ENCODE measurements at places on chromosomes 3 and 15.

DNA sequence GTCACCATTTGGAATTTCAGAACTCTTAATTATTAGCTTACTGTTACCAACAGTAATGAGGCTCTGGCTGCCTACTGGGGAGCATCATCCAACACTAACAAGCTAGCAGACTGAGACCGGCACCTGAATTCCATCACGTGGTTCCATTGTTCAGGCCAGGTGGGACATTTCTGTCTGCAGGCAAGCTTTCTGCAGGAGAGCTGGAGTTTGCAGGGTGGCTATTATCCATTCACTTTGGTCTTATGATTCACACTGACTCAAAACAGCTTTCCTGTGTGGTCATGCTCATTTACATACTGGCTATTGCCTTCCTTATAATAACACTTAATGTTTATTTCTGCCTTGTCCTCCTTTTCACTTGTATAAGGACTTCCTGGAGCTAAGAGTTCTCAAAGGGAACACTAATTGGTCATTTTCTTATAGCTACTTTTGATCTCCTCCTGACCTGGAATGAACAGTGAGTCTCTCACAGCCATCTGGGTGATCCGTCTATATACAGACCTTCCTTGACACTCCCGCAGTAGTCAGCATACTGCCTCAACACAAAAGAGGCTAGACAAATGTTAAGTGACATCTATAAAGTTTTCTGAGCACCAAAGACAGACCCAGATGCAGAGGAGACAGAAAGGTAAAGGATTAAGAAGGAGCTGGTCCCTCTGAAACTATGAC, 695.4 kb downstream of the FHIT start:
- DNase-seq, result peak; percentile 15

DNA sequence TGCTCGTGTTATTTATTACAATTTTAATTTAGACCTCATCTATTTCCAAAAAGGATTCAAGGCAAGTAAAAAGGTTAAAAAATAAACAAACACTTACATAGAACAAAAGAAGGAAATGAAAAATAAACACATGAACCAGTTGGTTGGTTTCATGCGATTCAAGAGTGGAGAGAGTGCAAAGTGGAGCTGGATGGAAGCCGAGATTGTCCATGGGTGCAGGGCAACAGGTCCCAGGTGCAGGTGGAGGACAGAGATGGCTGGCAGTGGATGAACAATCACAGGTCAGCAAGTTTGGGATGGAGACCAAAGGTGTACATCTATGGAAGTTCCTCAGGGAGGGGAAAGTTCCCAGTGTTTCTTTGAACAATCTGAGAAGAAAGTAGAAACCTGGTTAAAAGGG, 11.6 kb upstream of the SEMA5B start:
- no peak for DNase-seq

- DNase-seq, result no peak
Measured at GRCh38 chr3:52440671-52441070, 4.2 kb downstream of the SEMA3G start.

DNA sequence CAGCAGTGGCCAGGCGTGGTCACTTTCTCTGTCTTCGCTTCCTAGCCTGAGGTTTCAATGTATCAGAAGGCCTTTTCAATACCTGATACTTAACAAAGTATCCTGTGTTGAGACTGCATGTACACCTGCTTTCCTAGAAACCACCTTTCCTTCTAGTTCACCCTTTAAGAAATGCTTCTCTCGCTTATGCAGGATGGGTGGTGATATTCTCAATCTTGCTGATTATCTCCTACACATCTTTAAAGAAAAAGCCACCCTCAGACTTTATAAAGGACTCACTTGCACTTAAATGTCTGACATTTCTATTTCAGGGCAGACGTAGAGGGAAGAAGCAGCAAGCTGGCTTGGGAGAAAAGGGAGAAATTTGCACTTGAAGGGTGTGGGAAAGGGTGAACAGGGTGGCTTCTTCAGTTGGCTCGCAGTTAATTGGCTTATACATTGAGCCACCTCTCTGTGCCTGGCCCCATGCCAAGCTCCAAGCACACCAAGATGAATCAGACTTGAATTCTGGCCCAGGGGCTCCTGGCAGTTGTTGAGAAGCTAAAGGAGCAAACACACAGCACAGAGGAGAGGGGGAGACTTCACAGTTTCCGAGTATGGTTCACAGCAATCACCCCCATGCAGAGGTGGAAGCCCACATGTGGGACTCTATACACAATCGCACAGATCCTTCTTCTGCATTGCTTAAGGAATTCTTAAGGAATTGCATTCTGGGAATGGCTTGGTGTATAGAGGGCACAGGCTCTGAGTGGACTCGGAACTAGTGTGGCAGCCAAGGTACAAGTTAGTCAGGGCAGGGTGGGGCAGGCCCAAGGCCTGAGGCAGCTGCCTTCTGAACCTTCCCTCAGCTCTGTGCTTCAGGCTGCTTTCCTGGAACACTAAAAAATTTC, 1.3 kb downstream of the ARL6IP5 start:
- DNase-seq, result peak; percentile 97

DNA sequence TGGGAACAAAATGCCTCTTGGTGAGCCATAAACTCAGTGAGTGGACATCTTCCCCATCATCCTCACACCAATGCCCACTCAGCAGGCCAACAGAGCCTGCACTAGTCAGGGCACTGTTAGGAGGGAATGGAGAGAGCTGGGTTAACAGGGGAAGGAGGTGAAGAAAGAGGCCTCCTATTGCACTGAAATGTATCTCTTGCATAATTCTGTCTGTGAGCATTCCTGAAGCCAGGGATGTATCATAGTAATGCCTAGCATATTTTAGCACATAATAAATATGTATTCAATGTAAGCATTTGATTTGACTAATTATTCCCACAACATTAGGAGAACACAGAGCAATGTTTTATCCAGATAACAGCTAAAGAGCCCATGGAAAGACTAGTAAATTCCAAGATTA, 81.2 kb downstream of the ANO10 start:
- DNase-seq, result peak; percentile 80

DNA sequence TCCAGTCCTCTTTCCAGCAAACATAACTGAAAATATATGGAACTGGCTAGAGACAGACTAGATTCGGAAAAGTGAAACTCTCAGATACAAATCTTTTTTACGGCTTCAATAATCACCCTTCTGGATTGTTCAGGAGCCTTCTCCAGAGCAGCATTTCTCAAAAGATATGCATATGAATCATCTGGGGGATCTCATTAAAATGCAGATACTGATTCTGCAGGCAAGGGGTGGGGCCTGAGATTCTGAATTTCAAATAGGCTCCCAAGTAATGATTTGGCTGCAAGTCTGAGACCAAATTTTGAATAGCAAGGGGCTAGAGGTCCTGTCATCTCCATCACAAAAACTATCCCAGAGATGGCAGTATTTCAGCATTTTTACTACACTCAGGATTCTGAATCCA, 165.4 kb downstream of the CTNNB1 start:
- no peak for DNase-seq

DNA sequence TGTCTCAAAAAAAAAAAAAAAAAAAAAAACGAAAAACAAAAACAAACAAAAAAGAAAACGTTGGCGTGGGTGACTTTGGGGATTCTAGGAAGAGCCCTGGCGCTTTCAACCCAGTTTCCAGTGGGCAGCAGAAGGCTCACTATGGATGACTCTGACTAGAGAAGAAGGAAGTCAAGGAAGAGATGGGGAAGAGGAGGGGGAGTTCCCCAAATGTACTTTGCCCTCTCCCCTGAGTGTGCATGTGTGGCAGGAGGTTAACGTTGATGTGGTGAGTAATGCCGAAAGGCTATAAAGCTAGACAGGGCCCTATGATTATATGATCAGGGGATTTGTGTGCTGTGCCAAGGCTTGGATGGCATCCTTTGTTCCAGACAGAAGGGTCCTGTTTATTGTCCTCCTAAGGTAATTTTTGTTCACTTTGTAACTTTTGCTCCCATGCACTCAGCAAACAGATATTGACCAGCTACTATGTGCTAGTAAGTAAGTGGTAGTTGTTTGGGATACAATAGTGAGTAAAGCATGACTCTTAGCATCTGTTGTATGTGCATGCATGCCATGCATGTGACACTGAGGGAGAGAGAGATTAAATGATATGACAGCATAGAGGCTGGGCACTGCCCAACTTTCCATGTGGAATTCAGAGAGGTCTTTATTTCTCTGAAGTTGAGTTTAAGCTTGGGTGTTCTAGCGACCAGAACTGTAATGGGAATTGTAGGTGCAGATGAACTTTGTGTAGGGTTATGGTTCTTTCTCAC, 750 bp upstream of the HHLA2 start:
- no peak for DNase-seq

DNA sequence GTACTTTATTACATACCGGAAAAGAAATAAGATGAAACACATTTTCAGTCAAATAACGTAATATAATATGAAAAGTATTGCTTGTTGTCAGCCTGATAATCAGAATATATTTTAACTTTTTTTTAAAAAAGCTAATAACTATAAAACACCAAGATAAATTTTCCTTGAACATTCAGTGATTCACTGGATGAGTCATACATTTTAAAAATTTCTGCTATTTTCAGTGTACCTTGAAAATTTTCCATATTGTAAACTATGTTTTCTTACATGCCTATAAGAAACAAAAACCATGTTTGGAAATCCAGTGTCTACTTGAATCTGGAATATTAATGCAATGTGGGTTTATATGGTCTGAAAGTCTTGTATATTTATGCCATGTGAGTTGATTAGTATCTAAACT, 36.3 kb upstream of the MEIS2 start:
- peak; percentile 41 for DNase-seq

GRCh38 chr3:15781131-15781530, 16.6 kb downstream of the ANKRD28 start:
- no peak for DNase-seq

DNA sequence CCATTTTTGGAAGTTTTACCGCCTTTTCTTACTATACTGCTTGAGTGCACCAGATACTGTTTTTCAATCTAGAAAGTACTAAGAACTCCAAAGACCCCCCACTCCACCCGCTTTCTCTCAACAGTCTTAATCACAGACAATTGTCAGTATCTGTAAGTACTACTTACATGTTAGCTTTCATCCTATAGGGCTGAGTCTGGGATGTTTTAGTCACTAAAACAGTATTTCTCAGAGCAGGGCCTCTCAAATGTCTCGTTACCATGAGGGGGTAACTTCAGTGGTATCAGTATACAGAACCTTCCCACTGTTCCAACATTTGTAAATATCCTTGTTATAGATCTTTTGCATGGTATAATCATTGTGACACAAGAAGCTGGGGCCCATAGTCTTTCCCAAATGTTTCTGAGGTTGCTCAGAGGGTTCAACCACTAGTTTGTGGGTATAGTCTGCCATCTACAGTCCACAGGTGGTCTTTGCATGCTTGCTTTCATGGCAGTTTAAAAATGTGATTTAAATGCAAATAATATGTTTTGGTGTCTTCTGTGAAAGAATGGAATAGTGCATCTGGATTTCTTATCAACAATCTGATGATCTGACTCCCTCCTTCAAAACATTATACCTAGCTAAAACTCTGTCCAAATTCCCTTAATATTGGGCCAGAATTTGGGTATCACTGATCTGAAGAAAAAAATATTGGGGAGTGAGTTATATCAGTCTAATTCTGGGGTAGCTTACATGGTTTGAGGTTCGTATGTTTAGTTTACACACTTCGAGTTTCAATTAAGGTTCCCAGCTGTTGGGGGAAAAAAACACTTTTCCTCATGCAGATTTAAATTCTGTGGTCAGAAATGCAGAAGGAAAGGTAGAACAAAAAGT, 18.0 kb upstream of the DNAJC13 start:
- DNase-seq, result peak; percentile 82

DNA sequence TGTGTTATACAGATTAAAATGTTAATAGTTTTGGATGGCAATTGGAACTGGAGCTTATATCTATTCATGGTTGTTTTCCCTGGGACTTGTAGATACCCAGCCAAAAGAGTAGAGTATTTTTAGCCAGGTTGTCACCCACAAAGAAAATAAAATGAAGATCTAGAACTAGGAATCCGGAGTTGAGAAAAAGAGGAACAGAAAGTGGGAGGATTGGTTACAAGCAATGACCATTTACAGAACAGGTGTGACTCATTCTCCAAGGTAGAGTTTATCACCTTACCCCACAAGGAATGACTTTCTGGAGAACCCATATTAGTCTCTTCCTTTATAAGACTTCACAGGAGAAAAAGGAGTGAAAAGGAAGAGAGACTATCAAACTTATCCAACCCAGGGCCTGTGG, 99.8 kb downstream of the TMEM108 start:
- DNase-seq, result no peak

Data from choroid plexus epithelial cell (primary cell).